ENCODE measurements at places on chromosomes 3 and 15.

- DNase-seq: no peak
Observed at GRCh38 chr3:50571486-50571885, 2.2 kb downstream of the HEMK1 start.

GRCh38 chr3:156604642-156605144 lies 49.8 kb upstream of the SSR3 start:
- DNase-seq: no peak

DNA sequence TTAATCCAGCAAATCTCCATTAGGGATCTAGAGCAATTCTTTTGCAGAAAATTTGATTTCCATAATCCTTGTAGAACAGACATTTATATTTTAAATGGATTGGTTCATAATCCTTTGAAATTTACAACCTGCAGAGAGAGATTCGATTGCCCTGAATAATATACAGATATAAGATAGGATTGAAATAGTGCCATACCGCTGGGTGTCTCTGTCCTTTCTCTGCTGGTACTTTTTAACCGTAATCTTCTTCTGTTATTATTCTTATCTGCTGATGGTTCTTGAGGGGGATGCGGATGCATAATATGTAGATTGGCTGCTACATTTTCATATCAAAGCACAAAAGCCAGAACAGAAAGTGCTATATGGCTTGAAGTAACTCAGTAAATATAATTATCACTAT lies 182.2 kb downstream of the CFAP20DC start:
- no peak for DNase-seq

DNA sequence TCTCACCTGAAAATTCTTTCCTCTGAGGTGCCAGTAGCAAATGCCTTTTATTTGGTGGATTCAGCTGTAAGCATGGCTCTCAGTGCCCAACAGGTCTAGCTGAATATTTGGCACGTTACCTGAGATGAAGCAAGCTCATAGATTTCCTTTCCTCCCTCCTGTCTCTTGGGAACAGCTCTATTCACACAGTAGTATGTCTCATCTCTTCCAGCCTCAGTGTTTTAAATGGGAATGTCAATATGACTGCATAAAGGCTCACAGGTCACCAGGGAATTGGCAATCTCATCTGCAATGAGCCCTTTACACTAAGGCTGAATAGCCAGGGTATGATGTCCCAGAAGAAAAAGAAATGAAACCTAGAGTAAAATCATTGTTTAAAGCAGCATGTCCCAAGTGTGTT lies 733.5 kb downstream of the NTRK3 start:
- DNase-seq: no peak

GRCh38 chr3:32359766-32360492 lies 31.7 kb upstream of the CMTM7 start:
- DNase-seq: no peak

DNA sequence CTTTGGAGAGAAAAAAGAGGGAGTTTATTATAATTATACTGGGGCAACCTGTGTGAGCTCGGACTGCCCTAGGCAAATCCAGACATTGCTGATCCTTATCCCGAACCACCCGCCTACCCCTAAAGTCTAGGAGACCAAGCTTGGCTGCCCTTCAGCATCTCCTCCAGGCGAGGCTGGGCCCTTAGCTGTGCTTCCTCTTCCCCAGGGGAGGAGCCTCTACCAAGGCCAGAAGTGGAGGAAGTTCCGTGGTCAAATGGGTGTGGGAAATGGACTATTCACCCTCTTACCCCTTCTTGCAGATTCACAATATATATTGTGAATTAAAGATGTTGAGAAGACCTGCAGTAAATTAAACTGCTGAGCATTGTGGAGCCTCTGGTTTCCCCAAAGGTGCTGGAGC lies 158.3 kb upstream of the HES1 start:
- DNase-seq: no peak

GRCh38 chr15:38130740-38131498 lies 121.7 kb upstream of the SPRED1 start:
- DNase-seq: no peak

DNA sequence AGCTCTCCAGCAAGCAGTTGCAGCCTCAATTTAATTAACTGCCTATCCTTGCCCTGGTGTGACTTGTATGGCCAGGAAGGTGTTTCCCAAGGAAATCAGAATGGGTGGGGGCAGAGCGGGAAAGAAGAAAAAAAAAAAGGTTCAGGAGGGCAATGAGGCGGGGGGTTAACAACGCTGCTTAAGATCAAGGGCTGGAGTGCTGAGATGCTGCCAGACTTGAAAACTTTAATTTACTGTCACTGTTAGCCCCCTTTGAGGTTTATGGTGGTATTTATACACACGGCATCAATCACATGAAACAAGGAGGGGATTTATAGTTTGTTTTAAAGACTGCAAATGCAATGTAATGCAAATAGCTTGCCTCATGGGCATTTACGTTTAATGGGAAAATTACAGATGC lies 319.4 kb upstream of the NR2F2 start:
- no peak for DNase-seq

DNA sequence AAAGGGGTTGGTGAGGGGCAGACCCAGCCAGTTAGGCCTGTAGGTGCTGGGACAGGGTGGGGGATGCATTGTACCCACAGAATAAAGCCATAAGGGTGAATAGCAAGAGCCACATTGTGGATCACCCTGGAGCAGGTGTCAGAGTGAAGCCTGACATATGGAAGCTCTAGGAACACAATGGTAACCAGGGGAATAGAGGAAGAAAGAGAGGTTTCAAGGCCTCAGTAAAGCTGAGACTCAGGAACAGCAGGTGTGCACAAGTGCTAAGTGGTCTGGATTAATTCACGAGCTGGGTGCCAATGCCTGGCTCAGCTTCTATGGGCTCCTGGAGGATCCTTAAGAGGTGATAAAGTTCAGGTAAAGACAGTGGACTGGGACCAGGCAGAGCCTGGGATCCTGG lies 323.7 kb upstream of the CTNNB1 start:
- no peak for DNase-seq

- no peak for DNase-seq
Observed at GRCh38 chr3:152039887-152040286, 166.4 kb downstream of the SUCNR1 start.

DNA sequence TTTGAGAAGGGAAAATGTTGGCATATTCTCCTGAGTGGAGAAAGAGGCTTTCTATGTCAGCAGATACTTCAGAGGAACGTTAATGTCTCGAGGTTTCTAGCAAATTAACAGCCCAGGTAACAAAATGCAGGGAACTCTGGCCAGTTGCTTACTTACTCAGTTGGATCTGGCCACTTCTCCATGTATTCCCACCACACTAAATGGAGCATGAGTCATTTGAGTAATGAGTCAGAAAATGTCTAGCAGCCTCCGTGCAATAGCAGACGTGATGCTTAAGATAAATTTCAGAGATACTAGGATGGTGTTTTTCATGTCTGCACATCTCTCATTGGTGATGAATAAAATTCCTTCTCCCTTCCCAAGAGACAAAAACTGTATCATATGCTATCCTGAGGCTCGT lies 671.5 kb downstream of the FHIT start:
- no peak for DNase-seq

- peak; percentile 93 for DNase-seq
Observed at GRCh38 chr3:187748050-187748481, 2.8 kb upstream of the BCL6 start.

DNA sequence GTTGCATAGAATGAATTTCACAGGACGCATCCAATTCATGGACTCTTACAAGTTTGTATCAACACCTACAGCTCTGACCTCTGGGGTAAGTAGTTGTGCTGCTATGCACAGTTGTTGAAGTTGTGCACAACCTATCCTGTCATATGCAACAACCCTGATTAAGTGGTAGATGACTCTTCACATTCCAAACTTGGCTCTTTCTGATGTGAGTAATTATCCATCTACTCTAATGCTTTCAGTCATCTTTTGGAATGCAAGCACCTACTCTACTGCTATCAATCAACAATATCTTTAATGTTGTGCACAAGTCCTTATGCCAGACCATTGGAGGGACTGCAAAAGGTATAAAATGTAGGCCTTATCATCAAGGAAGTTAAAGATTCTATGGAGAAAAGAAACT lies 921.4 kb downstream of the MCTP2 start:
- no peak for DNase-seq

GRCh38 chr3:124965413-124965812 lies 30.9 kb upstream of the MUC13 start:
- DNase-seq: peak; percentile 55
